Activated CD4-positive, alpha-beta T cell treated with anti-CD3 and anti-CD28 coated beads, Interleukin-2, Interleukin-6, amounts not matched to agents 100 ng/mL and 50 ng/mL, durations not matched to agents 16 hours and 8 hours (primary cell): ENCODE measurements at places on chromosomes 13 and 19.
A peak's percentile ranks its signal among the peaks of the same experiment; 100 is the strongest.

GRCh38 chr13:21557995-21558394 is 46.0 kb downstream of the MICU2 start:
- peak; percentile 23 for DNase-seq

GRCh38 chr13:66951426-66951825 is 278.7 kb downstream of the PCDH9 start:
- no peak for DNase-seq

GRCh38 chr13:59274958-59275727 is 888.6 kb downstream of the DIAPH3 start:
- DNase-seq, result no peak

GRCh38 chr13:74090397-74090796 is 43.8 kb downstream of the KLF12 start:
- peak; percentile 8 for DNase-seq

DNA sequence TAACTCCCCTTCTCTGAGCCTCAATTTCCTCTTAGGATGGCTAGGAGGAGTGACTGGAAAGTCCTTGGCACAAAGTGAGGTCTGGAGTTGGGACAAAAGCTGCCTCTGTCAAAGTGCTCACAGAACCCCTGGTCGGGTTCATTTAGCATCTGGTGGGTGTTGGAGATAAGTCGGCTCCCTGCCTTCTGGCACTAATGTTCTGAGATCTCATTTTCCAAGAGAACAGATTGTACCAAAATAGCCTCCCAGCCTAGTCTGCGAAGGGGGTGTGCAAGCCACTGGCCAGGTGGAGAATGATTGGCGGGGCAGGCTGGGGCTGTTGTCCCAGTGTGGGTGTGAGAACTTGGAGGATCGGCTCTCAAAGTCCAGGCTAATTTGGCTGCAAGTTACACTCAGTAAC is 20.7 kb upstream of the NWD1 start:
- DNase-seq, result no peak

- no peak for DNase-seq
Observed at GRCh38 chr19:22918221-22918620, 84.8 kb downstream of the ZNF728 start.

- peak; percentile 93 for DNase-seq
Observed at GRCh38 chr19:55632463-55632834, 8.1 kb upstream of the ZNF784 start.

DNA sequence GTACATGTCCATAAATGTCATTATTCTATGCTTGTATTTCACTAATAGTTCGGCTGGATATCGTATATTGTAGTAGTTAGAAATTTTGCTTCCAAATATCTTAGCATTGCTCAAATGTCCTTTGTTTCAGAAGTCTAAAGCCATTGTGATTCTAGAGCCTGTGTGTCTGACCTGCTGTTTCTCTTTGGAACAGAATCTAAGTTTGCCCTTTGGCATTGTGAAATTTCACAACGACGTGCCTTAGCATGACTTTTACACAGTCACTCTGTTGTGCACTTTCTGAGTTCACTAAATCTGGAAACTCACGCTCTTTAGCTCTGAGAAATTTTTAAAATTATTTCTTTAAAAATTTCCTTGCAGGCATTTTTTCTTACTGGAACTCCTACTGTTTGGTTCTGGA is 152.2 kb downstream of the TBC1D4 start:
- DNase-seq, result no peak

DNA sequence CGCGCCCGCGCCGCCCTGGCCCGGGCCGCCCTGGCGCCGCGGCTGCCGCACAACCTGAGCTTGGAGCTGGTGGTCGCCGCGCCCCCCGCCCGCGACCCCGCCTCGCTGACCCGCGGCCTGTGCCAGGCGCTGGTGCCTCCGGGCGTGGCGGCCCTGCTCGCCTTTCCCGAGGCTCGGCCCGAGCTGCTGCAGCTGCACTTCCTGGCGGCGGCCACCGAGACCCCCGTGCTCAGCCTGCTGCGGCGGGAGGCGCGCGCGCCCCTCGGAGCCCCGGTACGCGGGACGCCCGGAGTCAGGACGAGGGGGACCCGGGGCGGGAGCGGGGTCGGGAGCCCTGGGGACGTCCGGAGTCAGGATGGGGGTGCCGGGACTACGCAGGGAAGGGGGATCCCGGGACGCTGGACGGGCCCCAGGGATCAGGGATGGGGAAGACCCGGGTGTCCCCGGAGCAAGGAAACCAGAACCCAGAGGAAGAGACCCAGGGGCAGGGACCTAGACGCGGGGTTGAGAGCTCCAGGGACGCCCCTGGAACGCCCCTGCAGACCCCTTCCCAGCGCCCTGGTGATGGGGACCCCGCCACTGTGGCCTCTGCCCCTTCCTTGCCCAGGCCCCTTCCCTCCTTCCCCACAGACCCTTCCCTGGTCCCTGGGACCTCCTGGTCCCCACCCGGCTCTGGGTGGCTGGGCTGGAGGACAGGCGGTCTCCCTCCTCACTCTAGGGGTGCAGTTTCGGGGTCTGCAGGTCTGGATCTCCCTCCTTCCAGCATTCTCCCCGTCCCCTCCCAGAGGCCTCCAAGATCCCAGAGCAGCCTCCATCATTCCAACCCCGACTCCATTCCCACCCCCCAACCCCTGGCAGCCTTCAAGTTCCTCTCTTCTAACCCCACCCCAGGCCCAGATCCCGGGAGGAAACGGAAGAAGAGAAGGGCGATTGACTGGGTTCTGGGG is 645 bp downstream of the GRIN3B start:
- DNase-seq, result no peak

GRCh38 chr13:50457415-50458393 is 385.8 kb downstream of the DLEU7 start:
- DNase-seq, result no peak

DNA sequence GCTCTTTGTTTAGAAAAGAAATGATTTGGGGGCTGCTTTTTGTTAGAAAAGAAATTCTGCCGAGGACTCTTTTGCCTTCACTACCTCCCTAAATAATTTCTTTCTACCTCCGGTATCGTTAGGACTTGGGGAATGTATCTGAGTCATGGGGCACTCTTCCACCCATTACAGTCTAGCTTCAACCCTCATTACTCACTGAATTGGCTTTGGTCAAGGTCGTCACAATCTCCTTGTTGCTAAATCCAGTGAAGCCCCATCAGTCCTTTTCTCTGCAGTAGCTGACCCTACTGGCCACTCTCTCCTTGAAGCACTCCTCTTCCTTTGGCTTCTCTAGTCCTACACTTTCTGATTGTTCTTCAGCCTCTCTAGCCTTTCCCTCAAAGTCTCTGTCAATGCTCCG is 34.0 kb downstream of the WDR87 start:
- no peak for DNase-seq

- no peak for DNase-seq
Observed at GRCh38 chr19:29477831-29478577, 47.8 kb upstream of the VSTM2B start.

DNA sequence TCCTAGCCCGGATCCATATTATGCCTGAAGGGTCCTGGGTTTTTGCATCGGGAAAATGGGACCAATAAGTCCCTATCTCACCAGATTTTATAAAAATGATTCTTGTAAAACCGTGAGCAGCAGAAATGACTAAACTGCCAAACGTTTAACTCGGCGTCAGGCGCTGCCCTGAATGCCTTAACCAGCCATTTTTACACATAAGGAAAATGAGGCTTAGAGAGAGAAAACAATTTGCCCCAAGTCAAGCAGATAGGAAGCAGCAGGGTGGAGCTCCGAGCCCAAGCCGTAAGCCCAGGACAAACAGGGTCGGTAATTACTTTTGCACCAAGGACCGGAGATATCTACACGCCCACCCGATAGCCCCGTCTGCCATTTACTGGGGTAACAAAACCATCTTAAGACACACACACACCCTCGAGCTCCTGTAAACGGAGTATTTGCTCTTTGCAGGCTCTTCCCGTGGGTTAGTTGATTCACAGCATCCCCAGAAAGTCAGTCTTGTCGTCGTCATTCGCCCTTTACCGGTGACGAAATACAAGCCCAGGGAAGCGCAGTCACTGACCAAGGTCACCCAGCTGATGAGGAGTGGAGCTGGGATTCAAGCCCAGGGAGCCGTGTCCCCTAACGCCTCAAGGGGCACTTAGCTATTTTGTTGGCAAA is 16.0 kb upstream of the MRI1 start:
- DNase-seq, result peak; percentile 13

GRCh38 chr19:45717131-45717982 is 13.3 kb downstream of the FBXO46 start:
- peak; percentile 99 for DNase-seq

GRCh38 chr13:86066611-86067365 is 267.6 kb upstream of the SLITRK6 start:
- no peak for DNase-seq

- no peak for DNase-seq
Observed at GRCh38 chr19:30159636-30160035, 212.5 kb upstream of the ZNF536 start.

DNA sequence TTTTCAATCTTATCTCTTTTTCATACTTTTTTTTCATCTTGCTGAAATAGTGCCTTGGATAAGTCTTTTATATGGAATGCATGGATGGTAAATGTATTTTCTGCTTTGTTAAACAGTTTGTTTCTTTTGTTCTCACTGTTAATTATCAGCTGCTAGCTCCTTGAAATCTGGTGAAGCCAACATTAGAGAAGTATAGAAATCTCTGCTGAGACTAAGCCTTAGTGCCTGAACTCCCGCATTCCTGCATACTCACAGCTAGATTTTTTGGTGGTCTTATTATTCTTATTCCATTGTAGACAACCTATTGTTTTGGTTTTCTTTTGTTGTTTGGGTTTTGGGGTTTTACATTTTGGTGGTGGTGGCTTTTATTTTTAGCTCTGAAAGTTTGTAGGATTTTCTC is 48.4 kb downstream of the DNAJC15 start:
- DNase-seq, result no peak

DNA sequence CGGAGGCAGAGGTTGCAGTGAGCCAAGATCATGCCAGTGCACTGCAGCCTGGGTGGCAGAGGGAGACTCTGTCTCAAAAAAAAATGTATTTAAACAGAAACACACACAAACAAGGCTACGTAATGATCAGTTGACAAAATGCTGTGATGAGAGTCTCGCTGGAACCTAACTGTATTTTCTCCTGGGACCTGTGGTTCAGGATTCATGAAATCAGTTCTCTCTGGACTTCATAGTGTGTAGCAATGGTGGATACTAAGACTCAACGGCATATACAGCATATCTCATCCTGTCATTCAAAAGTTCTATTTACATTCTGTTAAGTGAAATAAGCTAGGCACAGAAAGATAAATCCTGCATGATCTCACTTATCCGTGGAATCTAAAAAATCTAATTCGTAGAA is 37.4 kb downstream of the CYP4F2 start:
- no peak for DNase-seq
